ENCODE measurements at places on chromosomes 1 and 21.

DNA sequence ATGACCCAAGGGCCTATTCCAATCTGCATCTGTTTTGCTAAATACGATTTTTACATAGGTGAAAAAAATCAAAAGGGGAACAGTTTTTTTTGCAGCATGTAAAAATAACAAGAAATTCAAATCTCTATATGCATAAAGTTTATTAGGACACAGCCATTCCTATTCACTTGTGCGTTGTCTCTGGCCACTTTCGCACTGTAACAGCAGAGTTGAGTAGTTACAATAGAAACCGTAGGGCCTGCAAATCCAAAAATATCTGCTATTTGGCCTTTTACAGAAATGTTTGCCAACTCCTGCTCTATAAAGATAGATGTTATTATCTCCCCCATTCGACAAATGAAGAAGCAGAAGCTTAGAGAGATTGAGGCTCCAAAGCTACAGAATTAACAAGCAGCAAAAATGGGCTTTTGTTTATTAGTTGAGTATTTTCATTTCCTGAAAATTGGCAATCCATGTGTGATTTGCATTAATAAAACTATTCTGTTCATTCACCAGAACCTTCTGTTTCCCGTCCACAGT lies 5.5 kb downstream of the DYNLT5 start:
- no peak for DNase-seq

GRCh38 chr1:6965083-6965934 lies 180.1 kb downstream of the CAMTA1 start:
- no peak for DNase-seq

DNA sequence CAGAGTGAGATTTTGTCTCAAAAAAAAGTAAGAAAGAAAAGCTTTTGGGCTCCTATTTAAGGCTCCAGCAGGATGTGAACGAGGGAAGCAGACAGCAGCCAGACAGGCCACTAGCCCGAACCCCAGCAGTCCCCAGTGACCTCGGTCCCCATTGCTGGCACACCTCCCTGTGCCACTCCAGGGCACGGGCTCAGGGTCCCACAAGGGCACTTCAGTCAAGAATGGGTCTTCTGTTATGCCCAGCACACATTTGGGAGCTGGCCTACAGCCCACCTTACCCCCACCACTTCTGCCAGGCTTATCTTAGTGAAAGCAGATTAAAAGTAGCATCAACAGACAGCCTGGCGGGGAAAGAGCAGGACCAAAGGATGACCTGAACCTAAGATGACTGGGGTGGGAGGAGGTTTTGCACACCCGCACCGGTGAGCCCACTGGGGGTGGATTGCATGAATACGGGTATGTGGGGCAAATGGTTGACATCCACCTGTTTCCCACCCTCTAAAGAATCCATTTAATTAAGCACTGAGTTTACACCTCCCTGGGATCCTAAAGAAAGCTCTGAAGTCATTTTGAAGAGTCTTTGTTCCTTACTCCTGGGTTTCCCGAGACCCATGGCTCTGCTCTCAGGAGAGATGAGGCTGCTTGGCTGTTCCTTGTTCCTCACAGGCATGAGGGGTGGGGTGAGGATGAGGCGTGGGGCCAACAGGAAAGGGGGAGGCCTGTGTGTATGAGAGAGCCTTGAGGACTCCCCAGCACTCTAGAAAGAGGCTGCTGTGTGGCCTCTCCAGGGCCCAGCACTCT lies 4.7 kb downstream of the CHI3L1 start:
- DNase-seq: no peak

- DNase-seq: no peak
Observed at GRCh38 chr1:115364046-115364779, 26.2 kb upstream of the NGF start.

- DNase-seq: no peak
Observed at GRCh38 chr1:87883906-87884305, 555.2 kb downstream of the LMO4 start.
